Activated CD4-positive, alpha-beta T cell treated with anti-CD3 and anti-CD28 coated beads, Interleukin-2, amount 50 U/mL, for 24 hours (primary cell): ENCODE measurements at places on chromosomes 6 and 20.

DNA sequence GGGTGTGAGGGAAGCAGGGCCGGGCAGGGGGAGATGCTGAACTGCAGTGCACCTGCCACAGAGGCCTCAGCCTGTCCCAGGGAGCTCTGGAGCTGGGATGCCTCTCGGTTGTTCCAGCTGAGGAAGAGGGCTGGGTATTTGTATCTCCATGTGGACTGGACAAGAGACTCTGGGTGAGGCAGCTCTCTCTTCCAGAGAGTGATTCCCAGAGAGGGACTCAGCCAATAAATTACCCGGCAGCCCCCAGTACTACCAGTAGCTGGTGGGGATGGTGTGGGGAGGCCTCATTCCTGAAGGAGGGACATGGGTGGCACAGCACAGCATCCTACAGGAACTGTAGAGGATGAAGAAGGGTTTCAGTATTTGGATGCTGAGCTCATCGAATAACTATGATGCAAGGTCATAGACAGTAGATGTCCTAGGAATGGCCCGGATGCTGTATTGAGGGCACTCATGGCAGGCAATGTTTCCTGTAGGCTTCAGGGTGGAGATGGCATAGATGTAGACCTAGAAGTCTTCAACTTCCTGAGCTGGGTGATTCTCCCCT, 1.4 kb downstream of the FGD2 start:
- no peak for DNase-seq

- no peak for DNase-seq
Measured at GRCh38 chr6:100664274-100665040, 199.7 kb upstream of the SIM1 start.

DNA sequence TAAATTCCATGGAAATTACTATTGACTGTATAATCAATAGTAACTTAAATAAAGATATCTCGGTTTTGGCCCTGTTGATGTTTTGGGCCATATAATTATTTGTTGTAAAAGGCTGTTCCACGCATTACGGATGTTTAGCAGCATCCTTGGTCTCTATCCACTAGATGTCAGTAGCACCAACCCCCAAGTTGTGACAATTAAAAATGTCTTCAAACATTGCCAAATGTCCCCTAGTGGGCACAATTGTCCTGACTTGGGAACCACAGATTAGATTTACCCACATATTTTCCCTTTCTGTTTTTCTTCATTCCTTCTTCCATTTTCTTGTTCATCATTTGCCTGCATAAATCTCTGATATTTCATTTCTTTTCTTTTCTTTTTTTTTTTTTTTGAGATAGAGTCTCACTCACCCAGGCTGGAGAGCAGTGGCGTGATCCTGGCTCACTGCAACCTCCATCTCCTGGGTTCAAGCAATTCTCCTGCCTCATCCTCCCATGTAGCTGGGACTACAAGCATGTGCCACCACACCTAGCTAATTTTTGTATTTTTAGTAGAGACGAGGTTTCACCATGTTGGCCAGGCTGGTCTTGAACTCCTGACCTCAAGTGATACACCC, 13.6 kb upstream of the WFDC8 start:
- DNase-seq: no peak

- no peak for DNase-seq
Measured at GRCh38 chr20:6756693-6757595, 10.5 kb upstream of the BMP2 start.

GRCh38 chr20:38590676-38591473, 9.9 kb downstream of the ADIG start:
- DNase-seq: no peak

- no peak for DNase-seq
Measured at GRCh38 chr20:57691699-57692098, 18.1 kb downstream of the PMEPA1 start.

DNA sequence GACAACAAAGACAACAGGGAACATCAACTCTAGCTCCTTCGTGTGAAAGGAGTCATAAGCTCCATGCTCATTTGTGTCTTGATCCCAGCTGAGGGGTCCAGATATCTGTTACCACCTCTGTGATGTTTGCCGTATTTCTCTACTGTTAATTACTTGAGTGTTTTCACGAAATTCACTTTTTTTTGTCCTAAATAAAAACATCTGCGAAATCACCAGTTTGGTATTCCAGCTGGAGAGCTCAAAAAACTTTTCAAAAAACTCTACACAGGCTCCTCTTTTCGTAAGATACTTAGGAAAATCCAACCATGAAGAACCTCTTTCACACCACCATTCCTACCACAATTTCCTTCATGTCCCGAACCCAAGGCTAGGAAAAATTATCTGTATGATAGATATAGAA, 25.3 kb downstream of the TRAF3IP2 start:
- DNase-seq: no peak

- peak; percentile 43 for DNase-seq
Measured at GRCh38 chr6:28124350-28124970, at the start of gene ZSCAN16. Gene ZSCAN16, plus strand, starts transcription at chr6:28124609. Its CDS starts 835 bp downstream, at chr6:28125444.

- no peak for DNase-seq
Measured at GRCh38 chr20:33423141-33423834, 20.3 kb downstream of the SNTA1 start.

DNA sequence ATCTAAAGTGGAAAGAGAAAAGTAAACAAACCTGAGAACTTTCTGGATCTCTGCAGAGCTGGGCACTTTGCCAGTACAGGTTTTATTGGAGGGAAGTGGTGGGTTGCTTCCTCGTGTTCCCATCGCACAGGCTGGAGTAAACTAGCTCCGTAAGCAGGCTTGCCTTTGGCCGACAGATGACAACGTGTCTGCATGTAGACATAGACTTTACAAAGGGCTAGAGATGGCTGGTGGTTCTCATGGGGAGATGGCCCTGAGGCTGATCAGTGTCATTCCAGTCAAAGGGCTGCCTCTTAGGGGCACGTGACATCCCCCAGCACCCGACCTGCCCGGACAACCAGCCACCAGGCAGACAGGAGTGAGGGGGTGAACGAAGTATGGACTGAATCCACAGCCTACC, 98.8 kb downstream of the YTHDF1 start:
- no peak for DNase-seq

- DNase-seq: peak; percentile 52
Measured at GRCh38 chr6:106098383-106099234, 12.5 kb downstream of the PRDM1 start.

- DNase-seq: no peak
Measured at GRCh38 chr6:35368038-35368887, 25.9 kb downstream of the PPARD start.

- no peak for DNase-seq
Measured at GRCh38 chr6:131139599-131139998, 4.3 kb downstream of the AKAP7 start.

- no peak for DNase-seq
Measured at GRCh38 chr6:143498428-143498827, 13.1 kb downstream of the FUCA2 start.

DNA sequence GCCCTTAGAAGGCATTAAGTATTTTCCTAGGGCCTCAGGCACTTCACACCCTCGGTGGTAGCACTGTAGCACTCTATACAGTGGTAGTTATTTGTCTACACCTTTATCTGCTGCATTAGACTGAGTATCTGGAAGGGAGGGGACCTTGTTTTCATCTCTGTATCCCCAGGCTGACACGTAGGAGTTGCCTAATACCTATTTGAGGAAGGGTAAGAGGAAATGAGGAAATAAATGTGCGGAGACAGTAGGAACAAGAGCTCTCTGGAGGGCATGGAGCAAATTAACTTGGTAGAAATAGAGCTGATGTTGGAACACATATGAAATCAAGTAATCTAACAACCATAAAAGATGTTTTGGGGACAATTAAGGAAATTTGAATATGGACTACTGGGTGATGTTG, 3.9 kb downstream of the CNPY3 start:
- DNase-seq: no peak

DNA sequence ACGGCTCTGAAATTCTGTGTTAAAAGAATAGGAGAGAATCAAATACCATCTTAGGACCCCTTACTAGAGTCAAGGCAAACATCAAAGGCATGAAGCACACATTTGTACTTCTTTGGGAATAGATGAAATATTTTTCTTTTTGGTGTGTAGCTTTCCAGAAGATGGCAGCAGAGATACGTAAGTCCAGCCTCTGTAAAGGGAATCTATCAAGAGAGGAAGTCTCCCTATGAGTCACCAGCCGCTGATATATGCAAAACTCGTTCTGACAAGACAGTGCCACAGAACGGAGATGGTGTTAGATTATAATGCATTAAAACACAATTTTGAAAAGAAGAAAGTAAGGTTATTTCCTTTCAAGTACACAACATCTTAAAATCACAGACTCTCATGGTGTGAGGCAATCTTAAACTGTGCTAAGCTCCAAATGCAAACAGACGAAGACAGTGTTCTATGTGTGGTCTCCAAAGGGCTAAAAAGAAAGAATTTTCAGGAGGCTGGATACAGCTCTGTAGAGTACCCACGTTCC, 120.0 kb upstream of the AGPAT4 start:
- no peak for DNase-seq

GRCh38 chr20:3865887-3866407, 19.3 kb downstream of the MAVS start:
- DNase-seq: no peak

DNA sequence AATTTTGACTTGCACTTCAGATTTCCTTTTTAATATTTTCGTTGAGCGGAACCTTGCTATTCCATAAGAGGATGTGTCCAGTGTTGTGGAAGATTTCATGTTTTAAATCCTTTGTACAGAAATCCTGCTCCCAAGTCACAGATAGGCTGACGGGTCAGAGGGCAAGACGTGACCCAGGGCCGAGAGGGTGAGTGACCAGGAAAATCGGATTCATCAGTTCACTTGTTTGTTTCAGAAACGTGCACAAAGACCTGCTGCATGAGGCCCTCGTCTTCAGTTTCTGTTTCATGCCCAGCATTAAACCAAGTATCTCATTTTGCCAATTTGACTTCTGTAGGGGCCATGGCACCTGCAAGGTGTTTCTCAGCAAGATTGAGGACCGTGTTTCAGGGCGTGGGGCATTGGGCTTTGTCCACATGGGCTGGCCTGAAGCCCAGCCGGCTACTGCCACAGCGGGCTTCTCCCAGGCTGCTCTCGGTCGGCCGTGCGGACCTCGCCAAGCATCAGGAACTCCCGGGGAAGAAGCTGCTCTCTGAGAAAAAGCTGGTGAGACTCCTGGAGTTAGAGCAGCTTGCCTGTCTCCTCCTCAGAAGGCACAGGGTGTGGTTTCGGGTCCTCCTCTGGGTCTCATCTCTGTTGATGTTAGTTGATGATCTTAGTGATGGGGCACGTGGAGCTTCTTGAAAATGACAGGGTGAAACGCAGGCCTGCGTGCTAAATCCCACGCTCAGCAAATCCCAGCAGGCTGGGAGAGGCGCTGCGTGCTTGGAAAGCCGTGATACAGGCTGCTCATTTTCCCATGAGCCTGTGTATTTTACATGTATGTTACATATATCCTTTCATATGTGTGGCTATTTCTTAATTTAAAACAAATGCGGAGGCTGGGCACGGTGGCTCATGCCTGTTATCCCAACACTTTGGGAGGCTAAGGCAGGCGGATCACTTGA, 10.5 kb downstream of the MTG2 start:
- no peak for DNase-seq

GRCh38 chr20:38275815-38276550, 15.4 kb upstream of the KIAA1755 start:
- DNase-seq: no peak

DNA sequence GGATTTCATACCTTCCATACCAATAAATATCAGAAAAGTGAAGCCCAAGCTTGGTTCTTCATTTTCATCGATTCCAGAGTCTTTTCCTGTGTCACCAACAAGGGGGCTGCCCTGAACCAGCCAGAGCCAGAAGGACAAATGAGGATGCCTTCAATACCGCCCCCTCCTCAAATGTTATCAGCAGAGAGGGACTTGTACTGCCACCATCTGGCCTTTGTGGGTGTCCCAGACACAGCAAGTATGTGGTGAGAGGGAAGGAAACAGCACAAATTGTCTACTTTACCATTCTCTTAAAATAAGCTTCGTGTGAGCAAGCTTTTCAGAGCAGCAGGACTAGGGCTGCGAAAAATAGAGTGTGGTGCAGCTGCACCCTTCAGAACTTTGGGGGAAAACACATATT, 165.3 kb downstream of the SOBP start:
- DNase-seq: no peak

DNA sequence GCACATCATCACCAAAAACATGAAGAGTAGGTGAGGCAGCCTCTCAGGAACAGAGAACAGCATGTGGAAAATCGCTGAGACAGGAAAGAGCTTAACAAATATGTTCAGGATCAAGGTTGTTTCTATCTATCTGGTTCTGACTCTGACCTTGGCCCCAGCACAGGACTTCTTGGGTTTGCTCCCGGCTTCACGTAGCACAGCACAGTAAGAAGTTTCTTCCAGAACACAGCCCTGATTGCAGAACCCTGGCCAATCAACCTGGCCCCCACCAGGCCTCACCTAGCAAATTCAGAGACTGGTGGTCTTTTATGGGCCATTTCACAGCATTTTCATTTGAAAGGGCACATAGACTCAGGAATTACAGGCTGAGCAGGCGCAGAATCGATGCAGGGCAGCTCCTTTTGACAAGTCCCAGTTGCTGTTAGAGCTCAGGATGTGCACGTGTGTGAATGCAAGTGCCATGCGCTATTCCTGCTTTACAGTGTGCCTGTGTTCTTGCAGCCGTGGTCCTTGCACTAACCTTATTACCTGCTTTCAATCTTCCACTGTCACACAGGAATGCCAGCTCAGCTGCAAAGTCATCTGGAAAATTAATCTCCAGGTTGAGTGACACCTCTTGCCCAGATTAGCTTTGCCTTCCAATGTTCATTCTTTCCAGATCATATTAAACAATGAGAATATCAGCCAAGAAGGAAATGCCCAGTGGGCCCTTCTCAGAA, 100.5 kb upstream of the SLC2A12 start:
- DNase-seq: no peak

- peak; percentile 70 for DNase-seq
Measured at GRCh38 chr6:156686995-156687788, 90.0 kb upstream of the ARID1B start.

GRCh38 chr6:157527471-157527907, 146.5 kb downstream of the ZDHHC14 start:
- no peak for DNase-seq

DNA sequence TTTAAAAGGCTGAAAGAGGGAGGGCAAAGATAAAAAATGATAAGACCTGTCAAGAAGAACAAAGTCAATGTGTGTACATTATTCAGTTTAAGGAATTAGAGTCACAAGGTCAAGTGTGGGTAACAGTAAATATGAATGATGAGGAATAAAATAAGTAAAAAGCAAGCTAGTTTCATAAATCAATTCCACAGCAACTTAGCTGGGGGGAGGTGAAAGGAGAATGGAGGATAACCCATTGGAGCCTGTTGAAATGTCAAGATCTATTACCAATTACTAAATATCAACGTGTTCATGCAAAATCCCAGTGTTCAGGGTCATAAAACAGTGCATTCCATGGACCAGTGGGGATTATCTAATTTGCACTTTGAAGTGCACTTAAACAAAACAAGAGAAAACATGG, 242.9 kb downstream of the TBX18 start:
- no peak for DNase-seq
